ENCODE measurements at places on chromosomes 12 and 14. TPM values are rescaled to one million over a fixed set of nuclear protein-coding genes. Genes with fewer than 3 reads are reported as not detected.

GRCh38 chr12:25317553-25317952 lies 66.8 kb upstream of the KRAS start:
- no peak for DNase-seq

- DNase-seq = no peak
Measured at GRCh38 chr12:102182635-102183034, 15.0 kb downstream of the PMCH start.

DNA sequence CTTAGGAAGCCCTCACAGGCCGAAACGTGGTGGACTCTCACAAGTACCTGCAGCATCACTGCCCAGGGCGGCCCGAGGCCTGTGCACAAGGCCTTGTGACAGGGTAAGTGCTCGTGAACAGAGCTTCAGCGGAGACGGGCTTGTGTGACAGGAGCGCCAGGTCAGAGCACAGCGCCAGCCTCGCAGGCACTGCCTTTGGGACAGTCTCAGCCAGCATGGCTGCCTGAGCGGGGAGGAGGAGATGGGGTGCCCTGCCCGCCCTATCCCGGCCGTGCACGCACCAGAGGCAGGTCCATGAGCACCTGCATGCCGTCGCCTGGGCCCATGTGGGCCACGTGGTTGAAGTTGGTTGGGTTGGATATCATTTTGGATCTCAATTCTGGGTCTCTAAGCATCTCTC lies 16.9 kb downstream of the AMN start:
- no peak for DNase-seq

GRCh38 chr14:80624581-80624980 lies 317.0 kb downstream of the CEP128 start:
- no peak for DNase-seq

DNA sequence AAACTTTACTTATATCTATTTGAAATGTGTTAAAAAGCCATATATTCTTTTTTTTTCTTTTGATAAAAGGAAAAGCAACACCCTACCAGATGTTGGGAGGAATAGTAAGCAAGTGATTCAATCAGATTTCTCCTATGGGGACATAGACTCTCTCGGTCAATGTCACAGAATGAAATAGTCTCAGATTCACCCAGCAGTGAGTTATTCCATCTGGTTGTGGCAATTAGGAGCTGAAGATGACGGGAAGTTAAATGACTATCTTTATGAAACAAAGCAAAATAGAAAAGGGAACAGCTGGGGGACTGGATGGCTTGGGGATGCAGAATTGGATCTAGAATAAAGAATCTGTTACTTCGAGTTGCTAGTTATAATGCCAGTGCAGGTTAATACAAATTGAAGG lies 857.0 kb downstream of the NRXN3 start:
- no peak for DNase-seq

The C12orf54 gene
- total RNA-seq = not detected

The ENTPD5 gene
- total RNA-seq = 8.8 TPM
